ENCODE measurements at places on chromosomes 1 and 21.

GRCh38 chr1:245717611-245718010, 562.8 kb downstream of the KIF26B start:
- DNase-seq = no peak

GRCh38 chr1:63991685-63992084, 211.7 kb upstream of the UBE2U start:
- no peak for DNase-seq

DNA sequence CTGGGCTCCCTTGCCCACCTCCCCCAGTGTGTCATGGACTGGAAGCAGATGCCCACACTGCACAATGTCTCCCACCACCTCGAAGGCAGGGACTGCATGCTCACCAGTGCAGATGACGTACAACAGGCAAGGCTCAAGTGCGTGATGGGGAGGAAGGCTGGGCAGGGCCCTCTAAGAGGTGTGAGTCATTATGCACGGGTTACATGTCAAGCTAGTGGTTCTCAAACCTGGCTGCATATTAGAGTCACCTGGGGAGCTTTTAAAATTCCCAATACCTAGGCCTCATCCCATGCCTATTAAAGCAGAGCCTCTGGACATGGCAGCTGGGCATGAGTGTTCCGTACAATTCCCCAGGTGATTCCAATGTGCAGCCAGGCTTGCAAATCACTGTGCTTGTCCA, 137.9 kb upstream of the NGF start:
- no peak for DNase-seq

GRCh38 chr1:203742436-203742835, 22.5 kb upstream of the LAX1 start:
- DNase-seq = no peak

DNA sequence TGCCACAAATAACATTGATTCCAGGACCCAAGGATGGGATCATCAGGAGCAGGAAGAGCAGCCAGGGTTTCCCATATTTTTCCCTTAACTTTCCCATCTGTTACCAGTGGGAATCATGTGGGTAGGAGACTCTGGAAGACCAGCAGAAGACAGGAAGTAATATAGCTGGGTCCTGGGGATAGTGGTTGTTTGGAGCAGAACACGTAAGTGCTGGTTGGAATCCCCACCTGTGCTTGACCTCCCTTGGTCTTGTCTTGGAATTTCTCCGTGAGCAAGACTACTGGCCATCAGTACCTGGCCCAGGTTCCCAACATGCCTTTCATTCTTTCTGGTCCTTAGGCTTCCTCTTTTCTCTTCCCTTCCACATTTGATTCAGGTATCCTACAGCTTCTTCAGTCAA, 20.9 kb upstream of the SLC27A3 start:
- DNase-seq = no peak
